ENCODE measurements at places on chromosomes 1 and 21.

GRCh38 chr1:92989936-92990583, 28.8 kb upstream of the DIPK1A start:
- DNase-seq = no peak

DNA sequence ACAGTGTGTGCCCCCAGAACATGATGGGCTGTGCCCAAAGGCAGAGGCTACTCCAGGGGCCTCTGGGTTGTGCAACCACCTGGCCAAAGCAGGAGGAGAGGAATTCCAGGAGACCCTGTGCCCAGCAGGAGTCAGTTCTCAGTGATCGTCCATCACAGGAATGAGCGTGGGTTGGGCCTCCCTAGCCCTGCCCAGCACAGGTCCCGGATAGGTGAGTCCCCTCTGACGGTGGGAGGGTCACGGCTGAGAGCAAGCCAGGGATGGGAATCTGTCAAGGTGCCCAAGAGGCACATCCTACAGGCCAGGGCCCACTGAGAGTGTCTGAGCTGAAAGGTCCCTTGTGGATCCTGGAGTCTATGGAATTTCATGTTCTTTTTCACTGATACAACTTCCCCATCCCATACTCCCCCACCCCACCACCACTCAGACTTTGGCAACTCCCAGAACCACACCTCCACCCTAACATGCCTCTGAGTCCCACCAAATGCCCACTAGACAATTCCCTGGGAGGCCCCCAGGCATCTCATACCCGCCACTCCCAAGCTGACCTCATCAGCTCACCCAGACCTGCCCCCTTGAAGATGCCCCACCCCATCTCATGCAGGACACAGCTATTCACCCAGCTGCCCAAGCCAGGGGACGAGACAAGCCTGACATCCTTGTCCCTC, 3.1 kb downstream of the GJB4 start:
- DNase-seq = no peak

DNA sequence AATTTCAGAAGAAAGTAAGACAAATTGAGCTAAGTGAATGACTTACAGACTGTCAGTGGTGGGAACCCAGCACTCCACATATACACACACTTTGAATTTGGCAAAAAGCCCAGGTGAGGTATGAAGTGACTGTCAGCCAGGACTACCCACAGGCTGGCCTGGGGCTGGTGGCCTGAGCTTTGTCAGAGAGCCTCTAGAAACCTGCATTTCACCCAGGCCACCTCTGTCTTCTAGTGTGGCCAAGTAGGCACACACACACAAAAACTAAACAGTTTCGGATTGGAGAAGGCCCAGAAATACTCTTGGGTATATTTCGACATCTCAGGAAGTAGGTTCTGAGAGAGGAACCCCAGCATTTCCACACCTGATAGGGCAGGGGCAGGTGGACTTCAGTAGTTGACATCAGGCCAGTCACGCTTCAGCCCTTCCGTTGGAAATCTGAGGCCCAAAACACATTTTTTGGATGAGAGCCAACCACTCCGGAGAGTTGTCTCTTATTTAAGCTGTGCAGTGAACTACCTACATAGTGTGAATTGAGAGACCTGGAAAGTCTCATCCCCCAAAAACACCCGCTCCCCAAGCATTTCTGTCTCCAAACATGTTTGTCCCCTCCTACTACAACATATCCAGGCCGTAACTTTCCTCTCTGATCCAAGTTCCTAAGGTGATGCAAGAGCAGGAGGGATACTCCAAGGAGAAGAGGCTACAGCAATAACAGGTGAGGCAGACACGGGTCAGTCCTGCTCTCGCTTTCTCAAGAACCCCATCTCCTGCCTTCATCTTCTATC, 167.2 kb upstream of the PROX1 start:
- DNase-seq = no peak

DNA sequence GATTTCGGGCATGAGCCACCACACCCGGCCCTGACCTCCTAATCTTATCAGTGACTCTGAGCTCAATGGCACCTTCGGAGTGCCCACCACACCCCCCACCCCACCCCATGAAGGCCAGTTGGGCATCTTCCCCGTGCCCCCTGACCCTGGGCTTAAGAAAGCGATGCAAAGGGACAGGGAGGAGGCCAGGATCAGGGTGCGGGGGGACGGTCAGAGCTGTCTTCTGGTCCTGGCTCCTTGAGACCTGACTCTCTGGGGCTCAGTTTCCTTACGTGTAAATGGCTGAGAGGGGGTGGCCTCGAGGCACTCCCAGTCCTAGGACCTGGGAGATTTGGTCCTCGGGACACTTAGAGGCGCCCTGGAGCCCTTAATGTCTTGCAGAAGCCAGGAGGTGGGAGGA, 103.9 kb upstream of the VAMP3 start:
- no peak for DNase-seq

- DNase-seq = no peak
Measured at GRCh38 chr1:48760857-48761256, 15.8 kb downstream of the BEND5 start.

GRCh38 chr1:205948039-205948438, 4.8 kb upstream of the SLC26A9 start:
- no peak for DNase-seq

GRCh38 chr1:15137809-15138208, 15.7 kb upstream of the TMEM51 start:
- DNase-seq = no peak

GRCh38 chr1:51306950-51307349, 23.4 kb downstream of the TTC39A start:
- DNase-seq = no peak

DNA sequence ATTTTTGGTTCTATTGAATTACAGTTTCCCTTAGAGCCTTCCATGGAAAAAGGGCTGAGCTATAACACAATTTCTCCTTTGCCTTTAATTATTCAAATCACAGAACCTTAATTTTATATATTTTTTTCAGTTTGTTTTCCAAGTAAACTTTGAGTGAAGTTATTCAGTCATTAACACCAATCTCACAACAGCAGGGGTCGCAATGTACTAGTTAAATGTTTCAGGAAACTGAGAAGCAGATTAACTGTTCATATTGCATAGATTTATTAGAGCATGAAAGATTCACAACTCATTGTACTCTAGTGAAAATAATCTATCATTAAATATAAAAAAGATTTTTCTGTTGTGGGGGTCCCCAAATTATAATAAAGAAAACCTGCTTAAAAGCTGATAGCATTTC, 64.1 kb downstream of the KIFAP3 start:
- no peak for DNase-seq

DNA sequence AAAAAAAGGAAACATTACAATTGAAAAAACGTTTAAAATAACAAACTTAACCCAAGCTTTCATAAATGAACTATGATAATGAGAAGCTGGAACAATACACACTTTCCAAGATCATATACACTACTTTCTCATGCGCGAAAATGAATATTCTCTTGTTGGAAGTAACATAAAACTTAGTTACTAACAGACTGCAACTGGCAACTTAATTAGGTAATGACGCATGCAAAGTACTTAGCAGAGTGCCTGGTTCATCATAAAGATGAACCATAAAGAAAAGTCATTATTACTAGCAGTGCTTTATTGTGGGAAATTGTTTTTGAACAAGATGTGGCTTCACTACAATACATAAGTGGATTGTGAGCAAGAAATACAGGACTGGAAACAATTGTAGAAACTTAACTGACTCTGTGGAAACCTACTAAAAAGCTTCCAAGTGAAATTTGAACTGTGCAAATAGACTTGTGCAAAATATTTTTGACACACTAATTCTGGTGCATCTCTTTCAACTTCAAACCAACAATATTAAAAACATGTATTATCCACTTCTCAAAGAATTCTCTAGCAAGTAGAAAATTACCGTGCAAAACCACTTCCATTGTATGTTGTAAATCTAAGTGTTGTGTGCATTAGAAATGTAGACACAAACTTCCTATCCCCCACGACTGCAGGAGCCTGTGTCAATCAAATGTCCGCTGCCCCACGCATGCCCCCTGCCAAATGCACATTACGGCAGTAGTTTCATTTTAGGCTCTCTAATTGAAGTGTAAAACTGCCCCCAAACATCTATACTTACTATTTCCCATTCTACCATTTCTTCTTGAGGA, 2.0 kb downstream of the ARHGAP29 start:
- DNase-seq = no peak

DNA sequence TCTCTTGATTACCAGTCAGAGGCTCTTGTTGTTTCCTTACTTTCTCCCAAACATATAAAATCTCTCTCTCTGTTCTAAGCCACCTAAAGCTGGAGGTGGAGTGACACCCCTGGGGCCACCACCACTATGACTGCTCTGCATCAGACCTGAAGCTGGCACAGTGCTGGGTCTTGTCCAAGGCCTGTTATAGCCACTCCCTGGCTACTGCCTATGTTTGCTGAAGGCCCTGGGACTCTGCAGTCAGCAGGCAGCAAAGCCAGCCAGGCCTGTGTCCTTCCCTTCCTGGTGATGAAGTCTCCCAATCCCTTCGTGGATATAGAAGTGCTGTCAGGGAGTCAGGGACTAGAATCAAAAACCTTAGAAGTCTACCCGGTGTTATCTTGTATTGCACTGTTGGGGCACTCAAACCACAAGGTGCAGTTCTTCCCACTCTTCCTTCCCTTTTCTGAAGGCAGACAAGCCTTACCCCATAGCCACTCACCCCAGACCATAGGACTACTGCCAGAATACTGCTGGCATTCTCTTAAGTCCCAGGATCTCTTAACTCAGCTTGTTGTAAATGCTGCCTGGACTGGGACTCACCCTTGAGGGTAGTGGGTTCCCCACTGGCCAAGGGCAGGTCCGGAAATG, 103.1 kb downstream of the RPS6KC1 start:
- no peak for DNase-seq

GRCh38 chr1:197915862-197916499, 1.2 kb upstream of the LHX9 start:
- no peak for DNase-seq

DNA sequence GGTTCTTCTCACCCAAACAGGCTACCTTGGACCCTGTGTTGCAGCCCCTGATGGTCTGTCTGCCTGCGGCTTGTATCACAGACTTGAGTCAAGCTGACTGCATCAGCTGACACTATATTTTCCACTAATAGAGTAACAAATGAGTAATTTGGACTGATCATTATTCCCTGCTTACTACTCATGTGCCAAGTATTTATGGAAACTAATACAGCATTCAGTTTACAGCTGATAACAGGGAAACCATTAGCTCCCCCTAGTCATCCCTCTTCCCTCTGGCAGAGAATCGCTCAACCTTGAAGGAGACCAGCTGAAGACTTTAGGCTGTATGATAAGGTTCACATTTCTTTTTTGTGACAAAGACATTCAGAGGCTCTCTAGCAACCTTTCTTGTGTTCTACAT, 116.6 kb upstream of the SYT6 start:
- DNase-seq = no peak

- no peak for DNase-seq
Measured at GRCh38 chr21:15730484-15731242, 881 bp downstream of the USP25 start.

GRCh38 chr21:15221799-15222386, 157.1 kb upstream of the NRIP1 start:
- DNase-seq = no peak

- no peak for DNase-seq
Measured at GRCh38 chr1:236888126-236888525, 93.0 kb downstream of the MTR start.

DNA sequence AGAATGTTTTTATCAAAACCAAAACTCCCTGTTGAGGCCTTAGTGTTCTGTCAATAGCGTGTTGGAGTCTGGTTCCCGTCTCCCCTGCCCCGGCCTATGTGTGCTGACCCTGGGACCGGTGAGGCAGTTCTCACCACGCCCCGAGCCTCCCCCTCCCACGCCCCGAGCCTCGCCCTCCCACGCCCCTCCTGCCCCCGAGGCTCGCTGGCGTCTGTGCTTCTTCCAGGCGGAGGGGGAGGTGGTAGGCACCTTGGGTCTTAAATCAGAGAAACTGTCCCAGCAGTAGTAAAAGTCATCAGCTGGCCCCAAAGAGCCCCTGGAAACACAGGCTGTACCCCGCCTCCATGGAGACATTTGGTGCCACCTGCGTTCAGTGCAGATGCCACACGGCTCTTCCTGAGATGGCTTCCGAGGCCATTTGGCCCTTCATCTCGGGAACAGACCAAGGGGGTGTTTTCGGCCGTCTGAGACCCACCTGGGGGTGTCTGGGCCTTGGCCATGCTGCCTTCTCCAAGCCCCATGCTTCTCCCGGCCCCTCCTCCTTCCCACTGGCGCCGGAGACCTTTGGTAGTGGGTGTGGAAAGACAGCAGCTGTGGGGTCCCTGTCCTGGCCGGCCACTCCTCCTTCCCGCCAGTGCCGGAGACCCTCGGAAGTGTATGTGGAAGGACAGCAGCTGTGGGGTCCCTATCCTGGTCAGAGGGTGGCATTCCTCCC, 44.7 kb downstream of the SKI start:
- DNase-seq = no peak

DNA sequence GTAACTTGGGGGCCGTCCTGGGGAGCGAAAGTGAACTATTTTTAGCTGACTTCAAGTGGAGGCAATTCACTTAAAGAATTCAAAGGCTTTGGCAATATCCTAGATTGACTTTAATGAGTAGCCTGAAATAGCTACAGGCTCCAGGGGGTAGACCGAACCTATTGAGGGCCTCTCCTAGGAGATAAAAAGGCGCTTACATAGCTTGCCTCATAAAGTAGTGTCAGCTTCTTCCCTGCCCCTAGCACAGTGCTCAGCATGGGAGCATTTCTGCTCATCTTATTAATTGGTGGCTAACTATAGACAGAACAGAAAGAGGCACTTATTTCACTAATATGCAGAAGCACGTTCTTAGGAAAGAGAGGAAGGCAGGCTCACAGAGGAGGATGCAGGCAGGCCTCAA, 12.3 kb upstream of the CTNNBIP1 start:
- DNase-seq = no peak

DNA sequence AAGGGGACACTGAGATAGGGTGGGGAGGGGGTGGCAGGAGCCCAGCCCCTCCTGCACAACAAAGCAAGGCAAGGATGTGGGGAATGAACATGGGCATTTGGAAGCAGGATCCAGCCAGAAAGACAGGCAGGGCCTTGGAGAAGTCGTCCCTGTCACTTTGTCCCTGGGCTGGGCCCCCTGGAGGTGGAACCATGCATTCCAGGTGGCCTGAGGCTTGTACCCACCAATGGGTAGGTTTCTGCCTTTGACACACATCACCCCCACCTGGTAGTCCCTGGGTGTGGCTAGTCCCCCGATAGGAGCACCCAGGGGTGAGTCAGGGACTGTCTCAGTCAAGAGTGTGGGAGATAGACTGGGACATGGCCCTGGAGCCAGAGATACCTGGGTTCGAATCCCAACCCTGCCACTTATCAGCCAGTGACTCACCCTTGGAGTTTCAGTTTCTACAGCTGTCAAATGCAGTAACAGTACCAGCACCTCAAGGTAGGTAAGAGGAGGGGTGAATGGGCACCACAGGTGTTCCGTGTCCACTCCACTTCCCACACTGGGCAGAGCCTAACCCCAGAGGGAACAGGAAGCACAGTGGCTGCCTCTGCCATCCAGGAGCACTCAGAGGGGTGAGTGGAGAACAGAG, 10.0 kb downstream of the PLA2G2D start:
- DNase-seq = no peak

GRCh38 chr1:22975694-22976093, 3.0 kb upstream of the LACTBL1 start:
- DNase-seq = no peak
